Astrocyte of the hippocampus (primary cell): ENCODE measurements at places on chromosomes 5 and 9.
A peak's percentile ranks its signal among the peaks of the same experiment; 100 is the strongest.

DNA sequence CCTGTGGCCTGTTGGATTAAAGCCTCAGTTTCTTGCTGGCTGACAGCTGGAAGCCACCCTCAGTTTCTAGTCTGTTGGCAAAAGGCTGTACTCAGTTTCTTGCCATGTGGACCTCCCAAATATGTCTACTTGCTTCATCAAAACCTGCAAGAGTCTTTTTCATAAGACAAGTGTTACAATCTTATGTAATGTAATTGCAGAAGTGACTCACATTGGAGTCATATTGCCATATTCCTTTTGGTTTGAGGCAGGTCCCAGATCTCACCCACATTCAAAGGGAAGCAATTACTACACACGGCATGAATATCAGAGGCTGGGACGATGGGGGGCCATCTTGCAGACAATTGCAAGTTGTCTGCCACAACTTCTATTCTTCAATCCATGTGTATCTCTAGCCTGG is 286.7 kb upstream of the IL12B start:
- DNase-seq, result peak; percentile 14

DNA sequence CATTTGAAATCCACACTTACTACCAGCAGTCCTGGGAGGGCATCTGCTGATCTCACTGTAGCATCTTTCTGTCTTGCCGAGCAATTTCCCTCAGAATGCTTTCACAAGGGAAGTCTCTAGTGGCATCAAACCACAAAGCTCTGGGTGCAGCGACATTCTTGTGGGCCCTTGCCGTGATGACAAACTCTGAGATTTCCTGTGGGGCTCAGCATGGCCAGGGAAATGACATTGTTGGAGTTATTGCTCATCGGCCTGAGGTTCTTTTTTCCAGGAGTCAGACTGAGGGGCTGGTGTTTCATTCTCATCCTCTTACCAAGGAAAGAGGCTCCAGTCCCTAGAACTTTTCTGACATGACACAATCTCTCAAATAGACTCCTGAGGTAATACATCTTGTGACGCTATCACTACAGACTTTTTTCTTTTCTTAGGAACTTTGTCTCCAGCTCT is 51.4 kb downstream of the PFDN1 start:
- peak; percentile 93 for DNase-seq

DNA sequence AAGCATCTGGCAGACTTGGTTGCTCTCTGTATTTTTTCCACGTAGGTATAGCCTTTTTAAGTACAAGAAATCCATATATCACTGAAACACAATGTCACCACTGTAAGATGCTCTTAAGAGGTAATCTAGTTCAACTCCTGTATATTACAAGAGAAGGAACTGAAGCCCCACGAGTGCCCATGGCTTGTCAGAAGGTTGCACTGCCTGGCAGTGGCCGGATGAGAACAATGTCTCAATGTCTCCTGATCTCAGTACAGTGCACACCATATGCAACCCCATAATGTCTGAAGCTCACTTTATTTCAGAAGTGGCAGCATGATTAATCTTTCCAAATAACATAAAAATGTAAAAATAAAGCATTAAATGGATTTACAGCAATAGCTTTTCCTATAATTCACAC is 27.7 kb downstream of the TUT7 start:
- DNase-seq, result no peak

DNA sequence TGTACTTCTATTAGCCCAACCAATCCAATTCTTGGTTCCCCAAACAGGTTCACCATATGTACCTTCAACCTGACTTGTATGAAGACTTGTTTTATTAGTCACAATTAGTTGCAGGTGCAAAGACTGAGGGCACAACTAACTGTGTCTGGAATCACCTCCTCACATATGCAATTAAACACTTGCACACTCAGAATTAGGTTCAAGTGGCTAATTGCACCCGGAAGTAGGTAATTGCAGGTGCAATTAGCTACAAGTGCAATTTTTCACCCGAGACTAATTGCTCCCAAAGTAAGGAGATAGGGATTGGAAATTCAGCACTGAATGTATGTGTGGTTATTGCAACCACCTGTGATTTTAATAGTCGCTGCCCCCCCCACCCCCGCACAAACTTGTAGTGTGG is 338.9 kb downstream of the ZSWIM6 start:
- DNase-seq, result no peak

DNA sequence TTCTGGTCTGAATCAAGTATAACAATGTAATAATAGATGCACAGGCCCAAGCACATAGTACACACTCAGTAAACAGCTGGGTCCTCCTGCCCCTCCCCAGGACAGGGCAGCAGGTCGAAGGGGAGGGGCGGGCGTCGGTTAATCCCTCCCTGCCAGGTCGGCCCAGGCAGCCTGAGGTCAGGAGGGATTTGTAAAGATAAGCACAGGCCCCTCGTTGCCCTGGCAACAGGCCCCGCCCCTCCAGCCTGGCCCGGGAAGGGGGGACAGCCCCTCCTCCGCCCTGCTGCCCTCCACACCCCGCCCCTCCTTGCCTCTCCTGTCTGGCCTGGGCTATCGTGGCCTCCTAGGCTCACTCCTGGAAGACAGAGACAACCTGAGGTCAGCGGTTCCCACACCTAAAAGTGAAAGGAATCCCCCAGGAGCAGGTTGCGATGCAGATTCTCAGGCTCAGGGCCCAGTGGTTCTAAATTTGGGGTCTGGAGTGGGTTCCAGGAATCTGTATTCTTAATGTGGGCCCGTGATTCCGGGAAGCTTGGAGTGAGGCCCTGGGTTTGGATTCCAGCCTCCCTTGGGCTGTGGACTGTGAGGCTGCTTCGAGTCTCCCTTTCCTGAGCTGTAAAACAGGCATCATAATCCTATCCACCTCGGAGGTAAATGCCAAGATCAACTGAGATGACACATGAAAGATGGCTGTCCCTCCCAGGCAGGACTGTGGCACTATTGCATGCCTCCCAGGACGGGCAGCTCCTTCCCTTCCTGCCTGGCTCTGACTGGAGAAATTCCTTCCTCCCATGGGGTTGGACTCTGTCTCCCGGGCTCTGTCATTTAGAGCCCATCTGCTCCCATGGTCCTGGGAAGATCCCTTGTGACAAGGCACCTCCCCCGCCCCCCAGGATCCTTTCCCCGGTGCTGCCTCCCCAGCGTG is 4.4 kb downstream of the CRB2 start:
- peak; percentile 62 for DNase-seq

DNA sequence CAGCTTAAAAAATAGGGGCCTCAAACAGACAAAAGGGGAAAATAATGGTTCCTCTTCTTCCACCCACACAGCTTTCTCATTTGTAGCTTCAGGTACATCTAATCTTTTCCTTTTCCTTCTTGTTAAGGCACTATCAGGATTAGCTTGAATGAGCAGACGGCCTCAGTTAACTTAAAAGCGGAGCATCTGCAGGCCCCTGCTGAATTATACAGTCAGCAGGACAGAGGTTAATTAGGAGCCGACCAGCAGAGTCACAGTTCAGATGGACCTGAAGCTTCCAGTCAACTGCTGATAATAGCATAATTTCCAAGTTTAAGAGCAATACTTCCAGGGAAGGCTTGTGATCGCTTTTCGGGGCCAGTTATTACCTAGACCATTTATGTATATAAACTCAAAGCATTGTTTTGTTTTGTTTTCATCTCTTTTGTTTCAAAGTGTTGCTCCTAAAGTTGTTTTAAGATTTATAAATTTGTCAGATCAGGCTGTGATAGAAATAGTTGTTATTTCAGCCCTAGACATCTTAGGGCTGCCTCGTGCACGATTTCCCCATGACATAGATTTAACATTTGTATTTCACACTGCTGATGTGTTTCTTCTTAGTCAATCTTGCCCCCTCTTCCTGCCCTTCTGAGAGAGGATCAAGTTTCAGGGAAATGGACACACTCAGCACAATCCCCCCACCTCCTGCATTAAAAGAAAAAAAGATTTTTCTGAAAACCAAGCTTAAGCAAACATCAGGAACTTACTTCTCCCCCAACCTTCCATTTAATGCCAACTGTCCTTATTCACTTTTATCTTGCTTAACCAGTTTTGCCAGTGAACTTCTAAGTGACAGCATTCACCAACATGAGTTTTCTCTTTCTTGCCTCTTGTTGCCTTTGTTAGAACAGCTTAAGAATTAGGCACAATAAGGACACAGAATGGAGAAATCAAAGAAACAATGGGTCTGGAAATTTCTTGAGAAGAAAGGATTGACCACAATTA is 449.8 kb downstream of the ARHGEF28 start:
- no peak for DNase-seq

DNA sequence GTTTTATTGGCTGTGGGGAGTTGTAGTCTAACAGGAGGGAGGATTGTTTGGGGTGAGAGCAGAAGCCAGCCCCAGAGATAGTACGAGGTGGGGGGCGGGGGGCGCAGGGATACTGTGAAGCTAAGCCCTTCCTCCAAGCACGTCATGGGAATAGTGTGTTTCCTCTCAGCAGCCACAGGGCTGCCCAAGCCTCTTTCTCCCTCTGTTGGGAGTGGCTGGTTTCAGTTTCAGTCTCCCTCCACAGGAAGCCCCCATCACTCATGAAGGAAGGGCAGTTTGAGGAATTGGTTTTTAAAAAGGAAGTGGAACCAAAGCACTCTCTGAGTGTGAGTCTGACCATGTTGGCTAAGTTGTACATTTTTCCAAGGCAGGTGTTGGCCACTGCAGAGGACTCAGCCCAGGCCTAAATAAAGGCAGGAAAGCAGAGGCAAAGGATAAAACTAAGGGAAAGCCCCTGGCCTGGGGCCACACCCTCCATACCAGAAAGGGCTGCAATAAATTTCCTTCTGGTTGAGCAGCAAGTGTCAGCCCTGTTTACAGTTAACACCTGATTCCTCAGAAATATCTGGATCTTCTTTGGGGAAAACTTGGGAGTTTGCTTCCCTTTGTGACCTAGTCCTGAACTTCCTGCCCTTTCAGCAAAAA is 3.2 kb downstream of the RAB24 start:
- DNase-seq, result peak; percentile 73

DNA sequence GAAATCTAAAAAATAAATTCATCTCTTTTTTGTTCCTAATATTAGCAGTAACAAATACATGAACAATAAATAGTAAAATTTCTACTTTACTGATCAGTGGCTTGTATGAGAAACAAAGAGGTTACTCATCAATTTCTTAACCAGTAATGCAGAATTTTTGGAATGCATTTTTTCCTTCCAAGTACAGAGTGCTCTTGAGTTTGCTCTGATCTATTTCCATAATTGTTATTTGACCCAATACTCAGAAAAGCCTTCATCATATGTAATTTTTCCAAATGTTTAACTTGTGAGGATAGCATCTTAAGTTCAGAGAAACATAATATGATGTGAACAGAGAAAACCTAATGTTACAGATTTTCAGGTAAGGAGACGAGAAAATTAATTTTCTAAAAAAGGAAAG is 47.3 kb downstream of the FBN2 start:
- DNase-seq, result no peak

DNA sequence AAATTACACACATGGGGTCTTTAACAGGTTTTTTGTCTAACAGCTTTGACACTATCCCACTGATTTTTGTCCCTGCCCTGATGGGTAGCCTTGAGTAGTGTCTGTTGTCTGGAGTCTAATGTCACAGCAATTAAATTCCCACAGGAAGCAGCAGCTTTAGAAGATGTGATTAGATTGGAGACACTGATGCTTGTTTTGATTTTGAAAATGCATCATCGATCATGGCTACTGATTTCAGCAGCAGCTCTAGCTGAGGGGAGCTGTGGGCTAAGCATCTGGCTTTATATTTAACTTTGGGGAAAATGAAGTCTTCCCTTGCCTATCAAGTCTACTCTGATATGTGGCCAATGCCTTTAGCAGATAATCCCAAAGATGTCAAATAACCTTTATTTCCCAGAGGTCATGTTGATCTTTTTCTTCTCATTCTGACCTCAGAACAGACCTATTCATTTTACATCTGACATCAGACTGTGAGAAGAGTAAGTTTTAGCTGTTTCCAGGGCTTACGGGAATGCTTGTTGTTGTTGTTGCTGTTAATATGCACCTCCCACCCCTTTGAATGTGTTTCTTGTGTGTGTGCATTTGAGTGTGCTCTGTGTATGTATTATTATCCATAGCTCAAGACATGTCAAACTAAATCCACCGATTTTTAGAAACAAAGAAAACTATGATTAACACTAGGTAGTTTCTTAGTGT is 704.9 kb upstream of the NUDT12 start:
- no peak for DNase-seq

DNA sequence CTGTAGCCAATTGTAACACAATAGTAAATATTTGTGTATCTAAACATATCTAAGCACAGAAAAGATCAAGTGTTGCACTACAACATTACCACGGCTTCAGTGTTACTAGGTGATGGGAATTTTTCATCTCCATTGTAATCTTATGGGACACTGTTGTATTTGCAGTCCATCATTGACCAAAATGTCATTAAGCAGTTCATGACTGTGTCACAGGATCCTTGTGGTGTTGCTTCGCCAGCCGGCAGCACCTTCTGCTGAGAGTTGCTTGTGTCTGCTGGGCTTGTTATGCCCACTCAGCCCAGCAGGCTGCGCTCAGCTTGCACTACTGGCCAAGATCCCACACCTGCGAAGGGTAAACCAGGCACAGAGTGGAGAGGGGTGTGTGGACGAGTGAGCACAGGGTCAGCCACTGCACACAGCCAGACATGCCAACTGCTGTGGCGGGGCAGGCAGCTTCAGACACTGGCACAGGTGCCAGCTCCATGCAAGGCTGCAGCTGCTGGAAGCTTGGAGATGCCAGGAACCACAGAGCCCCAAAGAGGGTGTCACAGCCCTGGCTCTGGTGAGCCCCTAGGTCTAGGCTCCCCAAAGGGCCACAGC is 273.7 kb downstream of the CETN3 start:
- DNase-seq, result no peak

DNA sequence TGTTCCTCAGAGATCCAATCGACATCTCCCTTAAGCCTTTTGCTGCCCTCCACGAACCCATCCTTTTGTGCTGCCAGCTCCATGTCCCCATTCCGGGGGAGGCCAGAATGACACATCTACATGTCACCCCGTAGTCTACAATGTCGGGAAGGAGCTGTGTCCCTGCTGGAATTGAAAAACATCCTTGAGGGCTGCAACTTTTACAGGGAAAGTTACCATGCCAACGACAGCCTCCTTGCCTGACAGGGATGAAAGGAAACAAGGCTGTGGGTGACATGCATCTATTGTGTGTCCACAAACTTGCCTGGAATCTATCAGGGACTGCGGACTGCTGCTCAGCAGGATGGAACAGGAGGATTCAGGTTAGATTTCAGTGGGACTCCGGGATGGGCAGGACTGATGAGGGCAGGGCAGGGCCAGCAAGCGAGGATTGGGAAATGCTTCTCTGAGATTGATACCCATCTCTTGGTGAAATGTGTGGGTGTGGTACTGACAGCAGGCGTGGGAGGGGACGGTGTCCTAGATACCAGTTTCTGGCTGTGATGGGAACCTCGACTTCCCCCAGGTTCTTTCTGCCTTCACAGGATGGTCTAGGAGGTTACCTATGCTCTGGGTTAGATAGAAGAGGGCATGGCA is 25.5 kb downstream of the EGR1 start:
- no peak for DNase-seq
